ENCODE measurements at places on chromosomes 5 and 9.

DNA sequence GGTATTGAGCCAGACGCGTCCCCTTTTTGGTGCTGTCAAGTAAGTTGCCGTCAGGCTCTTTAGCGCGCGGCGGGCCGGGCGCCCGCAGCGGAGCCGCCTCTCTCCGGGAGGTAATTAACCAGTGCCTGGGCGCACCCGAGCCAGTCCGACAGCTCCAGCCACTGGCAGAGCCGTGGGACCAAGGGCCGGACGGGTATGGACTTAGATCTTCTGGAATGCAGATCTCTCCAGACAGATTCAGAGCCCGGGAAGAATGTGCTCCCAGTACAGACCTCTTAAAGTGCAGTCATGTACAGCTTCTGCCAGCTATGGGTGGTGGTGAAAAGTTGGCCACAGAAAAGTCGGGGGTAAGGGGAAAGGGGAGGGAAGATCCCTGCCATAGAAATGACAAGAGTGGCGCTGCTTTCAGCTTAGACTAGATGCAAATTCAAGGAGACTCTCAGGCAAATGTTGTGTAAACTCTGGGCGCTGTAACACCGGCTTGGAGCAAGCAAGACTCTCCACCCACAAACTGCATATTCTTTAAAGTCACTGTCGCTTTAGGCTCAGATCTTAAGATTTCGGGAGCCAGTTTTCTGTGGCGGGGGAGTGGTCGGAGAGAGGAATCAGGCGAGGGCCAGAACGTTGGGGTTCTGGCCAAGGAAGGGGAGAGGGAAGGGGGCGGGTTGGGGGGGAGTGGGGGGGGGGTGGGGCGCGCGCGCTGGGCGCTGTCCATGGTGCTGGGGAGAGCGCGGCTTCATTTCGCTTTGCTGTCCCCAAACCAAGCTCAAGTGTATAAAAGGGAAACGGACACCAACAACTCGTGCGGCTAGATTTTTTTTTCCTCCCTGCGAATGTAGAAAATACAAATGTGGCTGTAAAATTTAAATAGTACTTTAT lies 29.2 kb downstream of the NR2F1 start:
- DNase-seq: peak; percentile 27

GRCh38 chr5:155914766-155915165 lies 412.2 kb upstream of the SGCD start:
- no peak for DNase-seq

- DNase-seq: no peak
These were observed 34.6 kb upstream of the ADAMTS16 start for GRCh38 chr5:5105531-5105930.

GRCh38 chr9:36443581-36443980 lies 43.5 kb upstream of the RNF38 start:
- DNase-seq: no peak

DNA sequence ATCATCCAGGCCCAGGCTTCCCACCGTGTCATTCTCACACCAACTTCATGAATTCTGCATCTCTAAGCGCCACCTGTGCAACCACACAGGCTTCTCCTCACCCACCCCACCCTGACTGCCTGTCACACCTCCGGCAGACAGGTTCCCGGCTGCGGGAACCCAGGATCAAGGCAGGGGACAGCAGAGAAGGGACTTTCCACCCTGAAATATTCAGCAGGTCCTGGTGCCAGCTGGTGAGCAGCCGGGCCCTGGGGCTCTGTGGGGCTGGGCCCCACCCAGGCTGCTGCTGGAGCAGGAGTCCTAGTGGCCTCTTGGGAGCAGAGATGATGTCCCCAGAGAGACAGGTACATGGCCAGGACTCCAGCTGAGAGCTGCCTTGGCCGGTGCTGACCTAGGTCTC lies 12.7 kb downstream of the ANXA6 start:
- no peak for DNase-seq

DNA sequence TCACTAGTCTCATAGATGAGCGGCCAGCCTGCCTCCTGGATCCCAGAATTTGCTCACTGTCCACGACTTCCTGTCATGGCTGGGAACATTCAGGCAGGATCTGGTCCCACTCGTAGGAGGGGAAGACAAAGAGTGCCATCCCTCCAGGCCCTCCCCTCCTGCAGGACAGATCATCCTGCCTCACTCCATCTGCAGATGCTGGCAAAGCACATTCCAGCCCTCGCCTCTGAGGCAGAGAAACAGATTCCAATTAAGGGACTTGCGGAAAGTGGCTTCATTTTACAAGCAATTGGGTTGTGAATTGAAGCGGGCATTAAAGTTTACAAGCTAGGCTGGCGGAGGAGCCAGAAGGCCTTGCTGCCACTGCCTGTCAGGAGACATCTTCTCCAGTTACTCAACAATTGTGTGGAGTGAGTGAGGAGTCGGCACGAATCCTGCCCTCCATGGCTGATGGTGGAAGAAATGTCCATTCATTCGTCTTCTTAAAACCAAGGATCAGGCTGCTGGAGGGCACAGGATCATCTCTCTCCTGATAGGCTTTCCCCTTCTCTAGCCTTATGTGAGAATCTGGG lies 41.8 kb upstream of the KCNMB1 start:
- no peak for DNase-seq

GRCh38 chr9:35407846-35408245 lies 82.1 kb upstream of the RUSC2 start:
- no peak for DNase-seq

GRCh38 chr5:74149395-74149794 lies 491.1 kb downstream of the ENC1 start:
- no peak for DNase-seq

GRCh38 chr5:81506378-81506777 lies 112.4 kb upstream of the ACOT12 start:
- DNase-seq: no peak

GRCh38 chr5:42810834-42811590 lies 680 bp downstream of the SELENOP start:
- no peak for DNase-seq

- no peak for DNase-seq
These were observed 179.7 kb upstream of the ANKRD55 start for GRCh38 chr5:56412601-56413379.

- peak; percentile 48 for DNase-seq
These were observed 584.4 kb upstream of the ACO1 start for GRCh38 chr9:31799953-31800609.

- no peak for DNase-seq
These were observed 1039.2 kb upstream of the CDH9 start for GRCh38 chr5:28077291-28078240.

DNA sequence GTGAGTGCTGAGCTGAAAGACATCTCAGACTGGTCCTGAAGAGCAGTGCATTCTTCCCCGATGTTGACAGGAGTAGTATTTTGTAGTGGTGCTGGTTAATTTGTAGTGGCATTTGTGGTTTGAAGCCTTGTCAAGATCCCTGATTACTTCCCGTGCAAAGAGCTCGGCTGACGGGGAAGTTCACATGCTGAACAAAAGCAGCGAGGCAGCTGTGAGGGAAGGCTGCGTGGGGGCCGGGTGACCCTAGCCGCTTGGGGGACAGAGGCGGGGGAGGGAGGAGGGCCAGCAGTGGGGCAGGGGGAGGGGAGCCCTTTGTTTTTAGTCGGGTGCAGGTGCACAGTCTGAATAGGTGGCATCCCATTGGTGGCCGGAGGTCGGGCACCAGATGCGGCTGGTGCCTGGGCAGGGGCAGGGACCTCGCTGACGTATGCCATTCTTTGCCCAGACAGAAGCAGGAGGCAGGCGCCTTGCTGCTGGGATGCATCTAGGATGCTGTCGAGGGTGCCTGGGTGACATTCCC lies 64.7 kb downstream of the CRB2 start:
- no peak for DNase-seq

DNA sequence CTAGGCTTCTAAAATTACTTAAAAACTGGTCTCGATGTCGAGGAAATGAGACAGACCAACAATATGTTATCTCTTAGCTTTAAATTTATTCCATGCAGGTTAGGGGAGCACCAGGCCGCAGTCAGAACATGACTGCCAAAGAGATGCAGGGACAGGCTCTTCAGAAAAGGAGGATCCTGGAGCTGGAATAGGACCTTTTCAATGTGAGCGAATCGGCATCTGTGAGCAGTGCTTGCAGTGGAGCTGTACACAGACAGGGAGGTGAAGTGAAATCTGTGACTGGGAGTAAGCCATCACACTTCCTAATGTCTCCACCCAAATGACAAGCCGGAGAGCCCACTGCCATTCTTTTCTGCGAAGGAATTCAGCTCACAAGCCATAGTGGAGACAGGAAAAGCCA lies 78.2 kb downstream of the EFNA5 start:
- no peak for DNase-seq

DNA sequence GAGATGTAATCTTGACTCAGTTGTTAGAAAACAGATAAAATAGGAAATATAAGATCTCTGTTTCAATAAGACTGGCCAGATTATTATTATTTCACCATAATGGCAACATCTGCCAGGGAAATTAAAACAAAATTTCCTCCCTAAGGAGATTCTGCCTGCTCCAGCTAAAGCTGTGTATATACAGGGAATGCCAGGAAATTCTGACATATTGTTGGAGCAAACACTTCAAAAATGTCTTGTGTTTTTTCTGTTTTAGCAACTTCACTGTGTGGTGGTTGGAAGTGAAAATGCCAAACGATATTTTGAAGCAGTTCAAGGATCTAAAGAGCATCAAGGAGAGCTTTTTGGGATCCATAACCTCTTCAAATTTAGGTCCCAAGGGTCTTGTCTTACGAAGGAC lies 90.8 kb downstream of the ERCC6L2 start:
- no peak for DNase-seq

DNA sequence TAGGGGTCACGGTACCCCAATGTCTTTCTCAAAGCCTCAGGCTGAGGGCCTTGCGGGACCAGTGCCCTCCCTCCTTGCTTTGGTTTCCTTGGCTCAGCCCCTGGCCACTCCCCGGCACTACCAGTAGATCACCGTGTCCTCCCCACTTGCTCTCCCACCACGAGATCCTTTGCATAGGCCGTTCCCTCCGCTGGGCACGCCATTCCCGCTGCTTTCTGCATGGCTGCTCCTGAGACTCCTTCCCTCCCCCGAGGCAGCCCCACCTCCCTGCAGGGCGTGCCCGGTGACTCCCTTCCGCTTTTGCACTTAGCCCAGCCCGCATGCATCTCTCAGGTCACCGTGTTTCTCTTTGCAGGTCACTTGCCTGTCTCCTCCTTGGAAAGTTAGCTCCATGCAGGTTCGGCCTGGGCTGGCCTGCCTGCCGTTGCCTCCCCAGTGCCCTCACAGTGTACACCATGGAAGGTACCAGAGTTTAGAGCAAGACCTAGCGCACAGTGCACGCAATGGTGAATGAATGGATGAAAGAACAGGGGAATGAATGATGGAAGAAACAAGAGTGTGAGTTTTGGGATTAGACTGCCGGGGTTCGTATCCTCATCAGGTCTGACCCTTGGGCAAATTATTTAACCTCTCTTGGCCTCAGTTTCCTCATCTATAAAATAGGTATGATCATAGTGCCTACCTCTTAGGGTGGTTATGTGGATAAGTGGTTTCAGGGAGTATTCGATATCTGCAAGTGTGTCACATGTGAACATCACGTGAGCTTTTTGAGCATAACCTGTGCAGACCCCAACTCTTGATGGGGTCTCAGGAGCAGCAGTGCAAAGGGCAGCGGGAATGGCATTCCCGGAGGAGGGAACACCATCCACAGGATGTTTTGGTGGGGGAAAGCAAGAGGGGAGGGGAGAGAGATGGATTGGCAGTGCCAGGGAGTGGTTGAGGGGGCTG lies 214.3 kb downstream of the C9orf50 start:
- DNase-seq: peak; percentile 36

DNA sequence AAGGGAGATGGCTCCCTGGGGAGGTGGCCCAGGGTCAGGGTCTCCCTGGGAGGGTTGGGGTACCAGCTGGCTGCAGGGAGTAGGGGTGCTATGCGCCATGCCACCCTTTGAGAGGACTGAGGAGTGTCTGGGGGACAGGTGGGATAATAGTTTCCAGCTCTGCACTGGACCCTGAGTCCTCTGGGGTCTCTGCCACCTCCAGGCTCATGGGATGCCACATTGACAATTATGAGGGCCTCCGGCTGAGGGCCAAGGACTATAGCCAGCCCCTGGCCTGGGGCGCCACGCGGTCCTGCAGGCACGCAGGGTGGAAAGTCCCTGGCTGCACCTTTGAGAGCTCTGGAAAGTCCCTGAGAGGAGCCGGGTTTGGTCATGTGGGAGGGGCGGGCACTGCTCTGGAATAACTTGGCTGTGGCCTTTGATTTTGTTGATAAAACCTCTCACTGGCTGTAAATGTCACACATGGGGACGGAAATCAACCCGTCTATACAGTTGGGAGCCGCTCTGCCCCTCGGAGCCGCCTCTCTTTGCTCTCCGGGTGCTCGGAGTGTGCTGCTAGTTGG lies 16.0 kb downstream of the TRAF2 start:
- peak; percentile 75 for DNase-seq

GRCh38 chr5:146873186-146873917 lies 5.2 kb downstream of the PPP2R2B start:
- DNase-seq: no peak

DNA sequence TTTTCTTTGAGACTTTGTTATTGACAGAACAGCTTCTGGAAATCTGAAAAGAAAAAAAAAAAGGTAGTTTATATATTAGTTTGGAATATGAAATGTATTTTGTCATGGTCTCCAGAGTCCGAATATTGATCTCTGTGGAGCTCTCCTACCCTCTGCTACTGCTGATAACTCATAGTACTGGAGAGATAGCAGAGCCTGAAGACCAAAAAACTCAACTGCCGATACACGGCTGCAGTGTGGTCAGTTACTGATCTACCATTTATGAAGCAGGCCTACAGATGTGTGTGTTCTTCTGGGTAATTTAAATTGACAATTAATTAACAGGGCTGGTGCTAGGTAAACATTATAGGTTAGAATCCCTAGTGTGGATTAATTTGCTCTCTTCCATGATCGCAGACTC lies 3.8 kb upstream of the FAM120A start:
- DNase-seq: no peak

DNA sequence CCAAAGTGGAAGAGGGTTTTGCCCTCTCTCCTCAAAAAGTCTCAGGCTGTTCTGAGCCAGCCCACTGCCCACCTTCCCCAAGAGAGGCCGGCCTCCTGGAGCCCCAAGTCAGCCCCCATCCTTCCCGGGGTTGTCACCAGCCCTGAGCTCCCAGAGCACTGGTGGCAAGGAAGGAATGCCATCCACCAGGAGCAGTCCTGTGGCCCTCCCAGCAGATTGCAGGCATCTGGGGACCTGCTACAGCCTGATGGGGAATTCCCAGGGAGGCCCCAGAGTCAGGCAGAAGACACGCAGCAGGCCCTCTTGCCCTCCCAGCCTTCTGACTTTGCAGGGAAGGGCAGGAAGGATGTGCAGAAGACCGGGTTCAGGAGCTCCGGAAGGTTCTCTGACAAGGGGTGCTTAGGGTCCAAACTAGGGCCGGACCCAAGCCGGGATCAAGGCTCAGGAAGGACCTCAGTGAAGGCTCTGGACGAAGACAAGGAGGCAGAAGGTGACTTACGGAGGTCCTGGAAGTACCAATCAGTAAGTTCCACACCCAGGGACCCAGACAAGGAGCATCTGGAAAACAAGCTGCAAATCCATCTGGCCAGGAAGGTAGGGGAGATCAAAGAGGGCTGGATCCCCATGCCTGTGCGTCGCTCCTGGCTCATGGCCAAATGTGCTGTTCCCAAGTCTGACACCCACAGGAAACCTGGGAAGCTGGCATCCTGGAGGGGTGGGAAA lies 3.7 kb downstream of the SPATA31E1 start:
- no peak for DNase-seq

Data from ACHN (cell line).